ENCODE measurements at places on chromosomes 11 and 22. TPM values are rescaled to one million over a fixed set of nuclear protein-coding genes. Genes with fewer than 3 reads are reported as not detected.

DNA sequence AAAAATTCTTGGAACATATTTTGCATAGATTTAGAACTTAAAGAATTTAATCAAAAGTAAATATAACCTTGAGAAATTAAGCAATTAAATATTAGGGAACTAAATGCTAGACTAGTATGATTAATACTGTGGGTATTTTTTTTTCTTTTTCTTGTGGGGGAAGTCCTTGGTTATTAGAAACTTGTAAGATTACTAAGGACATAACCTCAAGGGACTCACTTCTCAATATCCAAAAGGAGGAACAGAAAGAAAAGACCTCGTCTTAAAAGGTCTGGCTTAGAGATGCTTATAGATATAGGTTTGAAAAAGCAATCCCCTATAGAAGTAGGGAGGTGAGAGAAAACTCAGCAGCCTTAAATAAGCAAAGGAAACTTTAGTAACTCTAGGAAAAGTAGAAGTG, 368.5 kb downstream of the INSC start:
- no peak for DNase-seq

GRCh38 chr11:86294026-86294425, 8.0 kb upstream of the HIKESHI start:
- DNase-seq = no peak

DNA sequence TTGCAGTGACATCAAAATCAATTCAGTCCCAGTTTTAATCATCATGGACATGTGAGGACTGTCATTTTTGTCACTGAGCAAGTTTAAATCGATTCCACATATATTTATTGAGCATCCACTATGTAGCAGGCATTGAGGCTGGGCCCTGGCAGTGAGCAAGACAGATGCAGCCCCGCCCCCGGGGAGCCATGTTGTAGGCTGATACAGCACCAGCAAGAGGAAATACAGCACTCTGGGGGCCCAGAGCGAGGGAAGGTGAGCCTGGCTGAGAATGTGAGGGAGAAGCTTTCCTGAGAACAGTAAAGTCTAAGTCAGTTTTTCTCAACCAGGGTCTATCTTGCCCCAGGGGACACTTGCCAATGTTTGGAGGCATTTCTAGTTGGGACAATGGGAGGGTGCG, 108.6 kb upstream of the ASPHD2 start:
- no peak for DNase-seq

GRCh38 chr11:125250318-125251213, 86.0 kb downstream of the PKNOX2 start:
- DNase-seq = no peak

DNA sequence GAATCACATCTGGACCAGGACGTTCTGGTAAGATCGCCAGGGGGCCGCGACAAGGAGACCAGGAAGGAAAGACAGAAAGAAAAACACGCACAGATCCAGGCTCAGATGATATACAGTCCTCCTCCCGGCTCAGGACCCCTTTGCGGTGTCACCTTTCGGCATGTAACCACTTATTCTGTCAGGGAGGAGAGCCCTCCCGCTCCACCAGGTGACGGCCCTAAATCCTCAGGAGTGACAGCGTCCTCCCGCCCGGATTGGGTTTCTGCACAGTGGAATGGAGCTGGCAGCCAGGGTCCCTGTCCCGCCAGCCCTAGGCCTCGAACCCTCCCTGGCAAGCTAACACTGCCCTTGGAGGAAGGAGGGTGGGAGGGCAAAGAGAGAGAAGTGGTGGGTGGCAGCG, 24.3 kb upstream of the KCNQ1OT1 start:
- DNase-seq = no peak

Gene PEX16
- 30.8 TPM for total RNA-seq

Gene NXPE4
- total RNA-seq = not detected
